ENCODE measurements at places on chromosomes 4 and X.
A peak's percentile ranks its signal among the peaks of the same experiment; 100 is the strongest.

DNA sequence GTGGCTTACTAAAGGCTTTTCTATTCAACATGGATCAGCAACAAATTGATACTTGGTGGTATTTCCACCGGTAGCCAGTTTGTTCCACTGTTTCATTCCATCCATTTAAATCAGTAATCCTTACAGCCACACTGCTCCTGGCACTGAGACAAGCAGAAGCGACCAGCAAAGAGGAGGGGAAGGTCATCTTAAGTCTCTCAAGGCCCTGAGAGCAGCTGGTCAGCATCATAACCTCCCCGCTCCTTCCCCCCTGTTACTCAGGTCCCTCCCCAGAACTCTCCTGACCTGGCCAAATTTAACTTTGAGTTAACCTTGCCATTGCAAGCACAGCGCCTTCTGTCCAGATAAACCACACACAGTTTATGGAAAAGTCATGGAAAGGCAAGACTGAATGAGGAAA is 331.3 kb upstream of the KLF3 start:
- DNase-seq, result no peak

- DNase-seq, result no peak
These were observed 1456.9 kb downstream of the TECRL start for GRCh38 chr4:62952366-62952765.

GRCh38 chr4:26075583-26075982 is 161.6 kb downstream of the SMIM20 start:
- DNase-seq, result no peak

GRCh38 chrX:68644861-68645260 is 2.6 kb upstream of the STARD8 start:
- no peak for DNase-seq

DNA sequence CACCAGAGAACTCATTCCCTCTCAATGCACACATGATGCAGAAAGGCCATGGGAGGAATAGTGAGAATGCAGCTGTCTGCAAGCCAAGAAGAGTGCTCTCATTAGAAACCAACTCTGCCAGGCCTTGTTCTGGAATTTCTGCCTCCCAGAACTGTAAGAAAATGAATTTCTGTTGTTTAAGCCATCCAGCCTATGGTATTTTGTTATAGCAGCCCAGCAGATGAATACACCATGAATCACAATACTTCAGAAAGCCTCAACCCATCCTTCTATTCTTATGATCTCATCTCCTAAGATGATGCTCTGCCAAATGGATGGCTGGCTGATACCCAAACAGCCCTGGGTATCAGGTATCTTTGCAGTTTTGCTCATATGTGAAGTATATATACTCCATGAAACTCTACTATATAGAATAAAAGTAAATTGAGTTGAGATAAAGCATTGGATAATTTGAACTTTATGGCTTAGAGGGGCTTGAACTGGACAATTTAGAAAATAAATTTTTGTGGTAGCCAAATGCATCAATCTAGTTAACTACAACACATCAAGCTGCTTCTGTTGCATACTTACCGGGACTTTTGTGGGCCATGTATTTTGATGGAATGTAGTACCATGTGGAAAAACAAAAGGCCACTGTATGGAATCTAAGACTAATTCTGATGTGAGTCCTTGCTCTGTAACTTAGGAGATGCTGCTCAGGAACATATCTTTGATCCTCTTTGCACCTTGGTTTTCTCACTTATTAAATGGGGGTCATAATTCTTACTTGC is 245.9 kb downstream of the HS3ST1 start:
- DNase-seq, result no peak

DNA sequence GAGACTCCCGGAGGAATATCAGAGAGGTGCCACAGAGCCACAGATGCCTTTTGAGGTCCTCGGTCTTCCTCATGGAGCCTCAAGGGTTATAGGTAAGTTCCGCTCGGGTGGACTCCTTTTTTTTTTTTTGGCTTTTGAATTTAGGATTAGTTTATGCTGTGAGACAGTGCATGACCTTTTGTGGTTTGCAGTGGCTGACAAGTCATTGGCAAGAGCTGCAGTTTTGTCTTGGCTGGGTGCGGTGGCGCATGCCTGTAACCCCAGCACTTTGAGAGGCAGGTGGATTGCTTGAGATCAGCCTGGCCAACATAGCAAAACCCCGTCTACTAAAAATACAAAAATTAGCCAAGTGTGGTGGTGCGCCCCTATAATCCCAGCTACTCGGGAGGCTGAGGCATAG is 4.5 kb upstream of the GRSF1 start:
- DNase-seq, result no peak

DNA sequence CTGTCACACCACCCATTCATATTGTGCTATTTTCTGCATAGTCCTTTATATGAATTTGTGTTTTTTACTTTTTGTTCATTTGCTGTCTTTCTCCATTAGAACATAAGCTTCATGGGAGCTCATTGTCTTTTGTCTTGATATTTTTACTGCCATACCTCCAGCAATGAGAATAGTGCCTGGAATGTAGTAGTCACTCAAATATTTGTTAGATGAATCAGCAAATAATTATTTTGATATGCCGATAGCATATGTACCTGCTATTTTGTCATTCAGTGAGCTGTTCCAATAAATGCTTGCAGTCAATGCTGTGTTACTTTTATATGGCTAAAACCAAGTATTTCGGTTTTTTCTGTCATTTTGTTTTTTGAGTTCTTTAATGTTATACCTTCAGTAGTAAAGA is 43.5 kb upstream of the SLC25A31 start:
- no peak for DNase-seq

- DNase-seq, result no peak
These were observed 166.1 kb downstream of the DMD start for GRCh38 chrX:33045245-33045644.

GRCh38 chr4:109959195-109959594 is 46.5 kb downstream of the EGF start:
- DNase-seq, result no peak

DNA sequence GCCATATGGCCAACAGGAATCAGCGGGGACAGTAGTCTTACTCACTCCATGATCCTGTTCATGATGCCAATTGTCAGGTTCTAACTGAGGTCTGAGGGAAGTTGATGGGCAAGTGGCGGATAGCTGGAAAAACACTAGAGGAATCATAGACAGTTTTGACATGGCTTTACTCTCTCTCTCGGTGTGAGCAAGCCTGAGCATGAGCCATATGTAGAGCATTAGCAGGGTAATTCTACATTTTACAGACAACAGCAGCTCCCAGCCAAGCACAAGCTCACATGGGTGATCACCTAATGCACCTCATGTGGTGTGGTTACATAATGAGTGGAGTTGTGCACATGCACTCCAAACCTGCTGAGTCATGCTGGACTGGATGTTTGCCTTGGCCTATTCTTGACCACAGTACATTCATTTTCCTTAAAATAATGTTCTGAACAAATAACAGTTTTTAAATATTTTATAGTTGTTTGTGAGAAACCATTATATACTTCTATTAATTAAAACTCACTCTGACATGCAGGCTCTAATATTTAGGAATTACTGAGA is 429.2 kb downstream of the GPAT3 start:
- DNase-seq, result no peak

GRCh38 chrX:149531599-149531998 is 9.2 kb upstream of the EOLA1 start:
- no peak for DNase-seq

GRCh38 chr4:146787731-146788130 is 149.0 kb downstream of the POU4F2 start:
- no peak for DNase-seq

- no peak for DNase-seq
These were observed 39.8 kb downstream of the DTHD1 start for GRCh38 chr4:36321176-36321575.

- DNase-seq, result no peak
These were observed 1.6 kb downstream of the RPL34 start for GRCh38 chr4:108622022-108622421.

DNA sequence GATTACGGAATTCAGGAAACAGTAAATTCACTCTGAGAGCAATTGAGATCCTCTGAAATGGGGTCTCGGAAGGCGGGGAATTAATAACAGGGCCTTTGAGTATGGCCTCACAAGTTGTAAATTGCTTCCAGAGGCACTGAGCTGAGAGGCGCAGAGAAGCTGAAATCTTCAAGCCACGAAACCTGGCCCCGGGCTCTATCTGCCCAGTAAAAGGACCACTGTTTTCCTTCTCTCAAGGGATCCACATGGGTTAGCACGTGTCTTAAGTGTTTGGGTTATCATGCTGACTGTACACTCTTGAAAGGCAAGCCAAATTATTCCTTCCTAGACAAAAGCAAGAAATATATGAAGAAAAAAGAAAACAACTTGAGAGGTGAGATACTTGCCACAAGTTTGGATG is 1012.9 kb upstream of the FTHL17 start:
- no peak for DNase-seq

- no peak for DNase-seq
These were observed 123.9 kb downstream of the ANTXR2 start for GRCh38 chr4:79949178-79949577.

DNA sequence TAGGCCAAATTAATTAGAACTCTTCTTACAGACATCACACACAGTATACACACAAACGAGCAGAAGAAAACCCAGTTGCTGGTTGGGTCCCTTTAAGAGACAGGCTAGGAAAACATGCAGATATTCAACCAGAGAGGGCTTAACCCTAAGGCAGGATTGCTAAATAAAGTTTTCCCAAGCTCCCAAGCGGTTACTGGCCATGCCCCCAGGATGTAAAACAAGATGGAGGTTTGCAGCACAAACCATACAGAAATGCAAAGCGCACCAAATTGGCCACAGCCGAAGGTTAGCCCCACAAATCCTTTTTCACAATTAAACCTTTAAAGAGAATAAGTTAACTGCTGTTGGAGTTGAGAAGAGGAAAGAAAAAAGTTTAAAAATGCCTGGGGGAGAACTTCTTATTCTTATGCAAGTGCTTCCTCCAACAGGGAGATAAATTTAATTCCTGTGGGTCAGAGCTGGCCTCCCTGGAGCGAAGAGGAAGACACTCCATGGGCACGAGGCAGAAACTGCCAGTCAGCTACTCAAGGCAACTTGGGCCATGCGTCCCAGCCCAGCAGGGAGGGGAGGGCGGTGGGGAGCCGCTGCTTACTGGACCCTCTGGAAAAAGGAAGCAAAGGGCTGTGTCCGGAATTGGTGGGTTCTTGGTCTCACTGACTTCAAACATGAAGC is 167.6 kb upstream of the ARSJ start:
- DNase-seq, result no peak

GRCh38 chr4:170162416-170162815 is 72.7 kb upstream of the AADAT start:
- no peak for DNase-seq

DNA sequence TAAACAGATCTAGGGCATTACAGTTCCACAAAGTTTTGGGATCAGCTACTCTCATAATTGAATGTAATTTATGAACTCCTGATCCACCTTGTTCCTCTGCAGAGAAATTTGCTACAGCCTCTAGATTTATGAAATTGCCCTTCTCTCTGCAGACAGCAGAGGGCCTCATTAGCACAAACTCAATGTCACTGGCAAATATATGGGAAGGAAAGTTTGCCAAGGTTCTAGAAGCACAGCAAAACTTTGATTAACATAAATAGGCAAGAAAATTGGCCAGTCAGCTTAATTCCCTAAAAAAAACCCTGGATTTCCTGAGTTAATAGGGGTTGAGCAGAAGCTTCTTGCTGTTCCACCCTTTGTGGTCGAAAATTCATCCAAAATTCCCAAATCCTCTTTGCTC is 31.5 kb downstream of the PRPS1 start:
- DNase-seq, result peak; percentile 73

- DNase-seq, result no peak
These were observed 23.6 kb downstream of the TMEM255A start for GRCh38 chrX:120287513-120288112.

DNA sequence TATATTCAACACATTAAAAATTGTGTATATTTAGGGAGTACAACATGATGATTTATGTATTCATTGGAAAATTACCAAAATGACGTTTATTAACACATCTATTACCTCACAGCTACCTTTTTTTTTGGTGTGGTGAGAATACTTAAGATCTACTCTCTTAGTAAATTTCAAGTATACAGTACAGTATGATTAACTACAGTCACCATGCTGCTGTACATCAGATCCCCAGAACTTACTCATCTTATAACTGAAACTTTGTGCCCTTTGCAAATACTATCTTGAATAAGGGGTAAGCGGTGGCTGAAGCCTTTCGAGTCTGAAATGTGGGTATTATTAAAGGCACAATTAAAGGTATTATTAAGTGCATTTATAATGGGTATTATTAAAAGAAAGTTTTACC is 976 bp downstream of the PHKA1 start:
- no peak for DNase-seq

DNA sequence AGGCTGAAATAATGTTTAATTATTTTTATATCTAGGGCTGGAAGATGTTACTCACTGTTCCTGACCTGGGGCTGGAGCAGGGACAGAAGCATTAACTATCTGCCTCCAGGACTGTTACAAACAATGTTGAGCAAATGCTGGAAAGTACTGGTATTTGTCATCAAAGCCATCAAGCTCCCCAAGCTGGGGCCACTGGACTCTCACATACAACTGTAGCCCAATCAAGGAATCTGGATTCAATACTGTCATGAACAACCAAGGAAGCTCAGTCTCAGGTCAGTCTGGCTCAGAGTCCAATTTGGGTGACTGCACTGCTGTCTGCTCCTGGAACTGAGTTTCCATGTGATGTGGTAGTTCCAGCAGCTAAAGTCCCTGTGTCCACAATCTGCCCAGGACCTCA is 50.4 kb downstream of the APOO start:
- no peak for DNase-seq

DNA sequence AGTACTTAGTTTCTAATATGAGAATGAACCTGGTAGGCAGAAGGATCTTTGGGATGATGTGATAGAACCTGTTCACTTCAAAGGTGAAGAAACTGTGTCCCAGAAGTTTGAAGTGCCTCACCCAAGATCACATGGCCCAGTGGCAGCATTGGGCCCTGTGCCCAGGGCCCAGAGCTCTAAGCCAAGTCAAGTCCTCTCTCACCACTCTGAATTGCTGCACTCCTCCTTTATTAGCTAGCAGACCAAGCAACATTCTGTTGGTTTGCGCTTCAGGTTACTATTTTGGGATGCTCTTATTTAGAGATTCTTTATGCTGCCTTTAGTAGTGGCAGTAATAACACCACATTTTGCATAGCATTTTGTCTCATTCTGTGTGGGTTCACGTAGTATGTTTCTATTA is 82.7 kb downstream of the PARM1 start:
- no peak for DNase-seq

DNA sequence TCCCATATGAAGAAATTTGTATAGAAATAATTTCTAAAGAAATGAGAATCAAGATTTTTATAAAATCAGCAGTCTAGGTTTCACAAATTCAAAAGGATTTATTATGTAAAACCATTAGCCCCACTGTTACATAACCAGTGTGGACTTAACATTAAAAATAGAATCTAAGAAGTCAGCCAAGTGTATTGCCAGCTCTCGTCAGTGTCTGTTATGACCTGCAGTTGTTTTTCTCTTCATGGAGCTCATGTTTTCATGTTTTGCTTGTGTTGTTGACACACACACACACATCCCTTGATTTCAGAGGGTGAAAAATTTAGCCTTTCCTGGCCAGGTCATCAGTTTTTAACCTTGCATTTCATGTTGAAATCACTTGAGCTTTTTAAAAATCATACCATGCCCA is 39.5 kb downstream of the USP38 start:
- no peak for DNase-seq
